ENCODE measurements at places on chromosomes 1 and 21.

DNA sequence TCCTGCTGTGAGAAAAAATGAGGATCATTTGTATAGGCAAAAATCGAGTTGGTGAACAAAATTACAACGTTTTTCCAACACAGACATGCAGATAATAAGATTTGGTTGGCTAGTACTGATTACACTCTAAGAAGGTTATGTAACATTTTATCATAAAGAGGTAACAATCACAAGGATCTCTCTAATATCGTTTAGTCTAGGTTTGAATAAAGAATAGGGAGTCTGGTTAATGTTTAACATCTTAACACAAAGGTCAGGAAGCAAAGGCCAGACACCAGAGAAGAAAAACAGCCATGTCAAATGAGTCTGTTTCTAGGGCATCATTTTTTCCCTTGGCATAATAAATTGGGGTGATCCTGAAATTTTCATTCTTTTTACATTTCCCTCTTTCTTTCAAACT, 207.4 kb upstream of the CHRM3 start:
- H3K27ac ChIP-seq = no peak overlapping the region
- H3K36me3 ChIP-seq = no peaks in the 10 kb centered on the region
- no peak overlapping the region for H3K4me3 ChIP-seq
- no peaks in the 10 kb centered on the region for H3K27me3 ChIP-seq
- no peaks in the 10 kb centered on the region for H3K4me1 ChIP-seq
- DNase-seq = no peak

DNA sequence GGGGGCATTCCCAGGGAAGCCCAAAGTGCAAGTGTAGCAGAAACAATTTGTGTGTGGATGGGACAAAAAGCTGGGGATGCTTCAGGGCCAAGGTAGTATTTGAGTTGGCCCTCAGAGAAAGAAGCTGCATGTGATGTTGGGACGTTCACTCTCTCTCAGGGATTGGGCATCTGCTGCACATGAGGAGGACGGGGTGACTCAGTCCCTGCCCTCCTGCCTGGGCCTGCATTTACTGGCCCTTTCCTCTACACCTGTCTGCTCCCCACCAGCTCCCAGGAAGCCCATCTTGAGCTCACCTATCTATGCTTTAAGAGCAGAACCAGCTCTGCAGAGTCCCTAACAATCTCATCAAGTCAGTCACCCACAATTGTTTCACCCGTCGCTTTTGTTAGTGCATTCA, 23.5 kb upstream of the MPZL1 start:
- H3K27me3 ChIP-seq = no peaks in the 10 kb centered on the region
- peaks cover 15% of the 10 kb centered on the region for H3K4me1 ChIP-seq
- no peak overlapping the region for H3K4me3 ChIP-seq
- peak overlapping the region; percentile 88 for H3K27ac ChIP-seq

DNA sequence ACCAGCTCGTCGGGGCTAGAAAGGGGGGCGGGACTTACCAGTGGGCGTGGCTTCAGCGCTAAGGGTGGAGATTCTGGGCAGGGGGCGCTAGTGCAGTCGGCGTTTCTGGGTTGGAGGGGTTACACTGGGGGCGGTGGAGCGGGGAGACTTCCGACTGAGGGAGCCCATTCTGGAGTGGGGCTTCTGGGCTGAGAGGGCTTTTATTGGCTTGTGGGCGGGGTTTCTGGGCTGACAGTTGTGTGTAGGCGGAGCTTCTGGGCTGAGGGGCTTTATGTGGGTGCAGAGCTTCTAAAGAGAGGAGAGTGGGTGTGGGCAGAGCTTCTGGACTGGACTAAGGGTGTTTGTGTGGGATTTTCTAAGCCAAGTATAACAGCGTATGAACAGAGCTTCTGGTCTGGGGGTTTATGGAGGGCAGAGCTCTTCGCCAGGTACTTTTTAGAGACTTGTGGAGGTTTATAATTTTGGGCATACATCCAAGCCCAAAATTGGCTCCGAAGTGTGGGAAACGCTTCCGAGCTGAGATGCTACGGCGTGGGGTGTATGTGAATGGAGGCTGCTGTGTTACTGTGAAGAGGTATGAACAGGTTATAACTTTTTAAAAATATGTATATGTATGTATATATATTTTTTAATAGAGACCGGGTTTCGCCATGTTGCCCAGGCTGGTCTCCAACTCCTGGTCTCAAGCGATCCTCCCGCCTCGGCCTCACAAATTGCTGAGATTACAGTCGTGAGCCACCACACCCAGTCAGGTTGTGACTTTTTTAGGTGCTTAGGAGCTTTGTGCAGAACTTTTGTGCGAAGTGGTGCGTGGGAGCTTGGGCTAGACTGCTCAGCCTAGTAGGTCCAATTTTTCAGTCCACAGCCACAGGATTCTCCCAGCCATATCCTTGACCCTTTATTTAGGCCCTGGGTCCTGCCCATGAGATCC, 825 bp downstream of the TMEM39B start:
- peaks cover 8% of the 10 kb centered on the region for H3K36me3 ChIP-seq
- H3K27me3 ChIP-seq = no peaks in the 10 kb centered on the region
- DNase-seq = peak; percentile 88
- H3K4me3 ChIP-seq = peak overlapping the region; percentile 92
- peaks cover 32% of the 10 kb centered on the region for H3K4me1 ChIP-seq

GRCh38 chr1:82703951-82704350, 903.2 kb downstream of the ADGRL2 start:
- DNase-seq = no peak
- H3K27ac ChIP-seq = no peak overlapping the region
- no peaks in the 10 kb centered on the region for H3K27me3 ChIP-seq
- no peaks in the 10 kb centered on the region for H3K36me3 ChIP-seq

GRCh38 chr1:231272880-231273279, 31.9 kb downstream of the GNPAT start:
- DNase-seq = no peak
- no peaks in the 10 kb centered on the region for H3K4me1 ChIP-seq
- peaks cover 92% of the 10 kb centered on the region for H3K36me3 ChIP-seq
- no peaks in the 10 kb centered on the region for H3K27me3 ChIP-seq

All from naive thymus-derived CD8-positive, alpha-beta T cell (primary cell).